ENCODE measurements at places on chromosomes 16 and 17.
A peak's percentile ranks its signal among the peaks of the same experiment; 100 is the strongest.

GRCh38 chr16:14354561-14355351, 275.3 kb downstream of the PARN start:
- peak; percentile 41 for DNase-seq

DNA sequence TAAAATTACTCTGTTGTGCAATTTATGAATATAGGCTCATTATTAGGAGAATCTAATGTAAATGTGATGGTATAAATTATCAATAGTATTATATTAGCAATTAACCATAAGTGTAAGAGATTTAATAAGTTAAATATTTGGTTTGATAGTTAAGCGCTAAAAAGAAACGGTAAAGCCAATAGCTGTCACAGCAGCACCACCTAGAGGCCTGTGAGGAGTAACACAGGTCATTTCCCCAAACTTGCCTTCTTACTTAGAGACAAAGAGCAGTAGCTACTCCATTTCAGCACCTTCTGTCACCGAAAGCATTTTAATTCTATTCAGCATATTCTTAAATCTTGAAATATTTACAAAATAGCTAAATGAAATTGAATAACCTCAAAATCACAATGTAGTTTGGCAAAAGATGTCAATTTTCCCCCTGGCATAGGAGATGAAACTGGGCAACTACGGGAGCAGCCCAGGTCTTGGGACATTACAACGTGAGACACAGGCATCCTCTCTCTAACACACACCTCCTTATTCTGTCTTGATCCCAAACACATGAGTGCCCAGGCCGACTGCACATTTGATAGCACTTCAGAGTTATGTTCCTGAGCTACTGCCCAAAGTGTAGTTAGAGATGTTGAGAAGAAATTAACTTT, 14.3 kb upstream of the DYNLRB2 start:
- DNase-seq = peak; percentile 61

- DNase-seq = no peak
These were observed 7.7 kb upstream of the DCTPP1 start for GRCh38 chr16:30437511-30438046.

DNA sequence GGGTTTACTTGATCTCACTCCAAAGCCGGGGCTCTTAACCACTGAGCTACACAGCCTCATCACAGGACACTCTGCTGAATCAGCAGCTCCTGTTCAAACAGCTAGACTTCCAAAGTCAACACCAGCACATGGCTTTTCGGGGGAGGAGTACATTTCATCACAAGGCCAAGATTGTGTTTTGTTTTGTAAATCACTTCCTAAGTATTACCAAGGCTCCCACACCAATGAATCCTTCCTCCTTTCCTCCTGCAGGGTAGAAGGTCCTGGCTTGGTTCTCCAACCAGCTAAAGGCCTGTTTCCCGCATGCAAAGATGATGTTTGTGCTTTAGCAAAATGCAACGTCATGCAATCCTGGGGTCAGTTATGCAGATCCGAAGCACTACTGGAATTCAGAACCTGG, 152.5 kb downstream of the XYLT1 start:
- no peak for DNase-seq

- no peak for DNase-seq
These were observed 16.4 kb downstream of the CDH5 start for GRCh38 chr16:66382966-66383299.

DNA sequence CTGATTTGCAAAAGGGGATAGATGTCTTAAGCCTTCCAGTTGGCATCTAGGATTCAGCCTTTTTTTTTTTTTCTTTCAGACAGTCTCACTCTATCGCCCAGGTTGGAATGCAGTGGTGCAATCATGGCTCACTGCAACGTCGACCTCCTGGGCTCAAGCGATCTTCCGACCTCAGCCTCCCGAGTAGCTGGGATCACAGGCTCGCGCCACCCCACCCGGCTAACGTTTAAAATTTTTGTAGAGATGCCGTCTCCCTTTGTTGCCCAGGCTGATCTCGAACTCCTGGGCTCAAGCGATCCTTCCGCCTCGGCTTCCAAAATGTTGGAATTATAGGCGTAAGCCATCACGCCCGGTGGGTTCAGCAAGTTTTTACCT, 571 bp upstream of the CCP110 start:
- DNase-seq = no peak

DNA sequence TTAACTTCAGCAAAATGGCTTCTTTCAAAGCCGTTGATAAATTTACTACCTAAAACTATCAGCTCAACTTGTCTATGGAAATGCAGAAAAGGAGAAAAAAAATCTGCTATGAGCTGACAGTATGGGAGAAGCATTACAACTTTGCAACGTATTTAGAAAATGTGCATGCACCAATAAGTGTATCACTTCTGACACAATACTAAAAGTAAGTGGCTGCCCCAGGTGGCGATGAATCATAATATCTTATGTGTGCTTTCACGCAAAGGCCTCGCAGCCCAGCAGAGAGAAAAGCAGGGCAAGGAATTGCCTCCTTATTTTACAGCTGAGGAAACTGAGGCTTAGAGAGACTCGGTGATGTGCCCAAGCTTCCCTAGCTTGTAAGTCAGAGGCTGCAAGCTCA, 101.8 kb downstream of the SALL1 start:
- no peak for DNase-seq

DNA sequence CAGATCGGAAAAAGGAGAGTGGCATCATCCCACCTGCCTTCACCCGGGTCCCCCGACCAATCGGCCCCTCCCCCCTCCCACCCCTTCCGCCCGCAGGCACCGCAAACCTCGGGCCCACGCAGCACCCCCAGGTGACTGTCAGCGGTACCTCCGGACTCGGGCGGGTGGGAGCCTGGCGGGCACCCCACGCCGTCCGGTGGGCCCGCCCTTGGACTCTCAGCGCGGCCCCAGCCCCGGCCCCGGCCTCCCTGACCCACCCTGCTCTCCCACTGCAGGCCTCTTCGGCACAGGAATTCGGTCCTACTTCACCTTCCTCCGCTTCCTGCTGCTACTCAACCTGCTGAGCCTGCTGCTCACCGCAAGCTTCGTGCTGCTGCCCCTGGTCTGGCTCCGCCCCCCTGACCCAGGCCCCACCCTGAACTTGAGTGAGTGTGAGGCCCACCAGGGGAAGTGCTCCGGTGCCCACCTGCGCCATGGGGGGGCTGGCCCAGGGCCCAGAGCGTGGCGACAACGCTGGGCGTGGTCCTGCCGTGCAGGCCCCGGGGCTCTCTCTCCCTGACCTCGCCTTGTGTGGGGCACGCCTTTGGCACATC, 1.6 kb downstream of the TMC8 start:
- peak; percentile 61 for DNase-seq

DNA sequence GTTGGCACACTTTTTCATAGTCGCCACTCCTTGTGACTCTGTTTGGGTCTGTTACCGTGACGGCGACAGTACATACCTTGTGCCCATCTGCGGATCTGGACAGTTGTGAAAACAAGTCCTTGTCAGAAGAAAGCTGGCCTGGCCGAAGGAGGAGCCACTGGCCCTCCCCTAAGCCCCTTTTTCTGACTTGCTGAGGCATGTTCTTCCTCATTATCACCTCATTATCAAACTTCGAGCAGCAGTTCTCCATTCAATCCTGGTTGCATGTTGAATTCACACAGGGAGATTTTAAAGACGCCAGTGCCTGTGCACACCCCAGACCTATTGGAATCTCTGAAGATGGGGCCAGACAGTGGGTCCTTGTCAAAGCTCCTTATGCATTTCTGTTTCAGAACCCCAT, 61.1 kb downstream of the CYLD start:
- DNase-seq = no peak

- no peak for DNase-seq
These were observed 240.0 kb downstream of the NTN1 start for GRCh38 chr17:9261081-9262012.

DNA sequence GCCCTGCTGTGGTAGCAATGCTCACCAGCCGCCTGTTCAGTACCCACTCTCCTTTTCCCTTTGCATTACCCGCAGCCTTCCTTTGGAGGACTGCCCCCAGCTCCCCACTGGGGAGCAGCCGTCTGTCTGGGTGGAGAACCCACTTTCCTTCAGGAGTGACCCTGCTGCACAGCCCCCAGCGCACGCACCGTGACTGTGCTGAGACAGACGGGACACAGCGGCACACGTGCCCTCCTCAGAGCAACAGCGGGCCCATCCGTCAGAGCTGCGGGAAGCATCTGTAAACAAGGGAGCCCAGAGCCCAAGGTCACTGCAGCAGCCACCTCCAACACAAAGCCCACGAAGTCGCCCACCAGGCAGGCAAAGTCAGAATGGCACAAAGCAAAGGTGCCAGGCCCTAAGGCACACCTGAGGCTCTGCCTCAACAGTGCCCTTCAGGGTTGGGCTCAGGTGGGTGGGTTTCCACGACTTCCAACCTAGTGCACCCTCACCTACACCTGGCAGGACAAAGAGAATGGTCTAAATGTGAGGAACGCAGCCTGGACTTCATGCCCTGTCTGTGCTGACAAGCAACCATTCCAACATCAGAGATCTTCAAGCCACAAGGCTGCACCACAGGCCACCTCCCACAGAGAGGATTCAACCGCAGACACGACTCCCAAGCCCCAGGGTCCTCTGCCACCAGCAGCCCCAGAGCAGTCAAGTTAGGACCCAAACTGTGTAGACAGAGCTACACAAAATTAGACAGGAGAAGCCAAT, 9.9 kb downstream of the AXIN1 start:
- DNase-seq = no peak

DNA sequence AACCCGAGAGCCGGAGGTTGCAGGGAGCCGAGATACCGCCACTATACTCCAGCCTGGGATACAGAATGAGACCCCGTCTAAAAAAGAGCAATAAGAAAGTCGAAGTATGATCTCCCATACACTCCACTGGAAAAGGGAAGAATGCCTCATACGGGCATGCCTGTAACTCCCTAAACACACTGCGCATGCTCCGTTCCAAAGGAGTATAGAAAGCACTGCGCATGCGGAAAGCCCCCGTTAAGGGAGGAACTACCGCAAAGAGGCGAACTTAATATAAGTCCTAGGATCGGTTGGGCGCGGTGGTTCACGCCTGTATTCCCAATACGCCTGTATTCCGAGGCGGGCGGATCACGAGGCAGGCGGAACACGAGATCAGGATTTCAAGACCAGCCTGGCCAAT, 313.1 kb upstream of the ERCC4 start:
- DNase-seq = no peak

DNA sequence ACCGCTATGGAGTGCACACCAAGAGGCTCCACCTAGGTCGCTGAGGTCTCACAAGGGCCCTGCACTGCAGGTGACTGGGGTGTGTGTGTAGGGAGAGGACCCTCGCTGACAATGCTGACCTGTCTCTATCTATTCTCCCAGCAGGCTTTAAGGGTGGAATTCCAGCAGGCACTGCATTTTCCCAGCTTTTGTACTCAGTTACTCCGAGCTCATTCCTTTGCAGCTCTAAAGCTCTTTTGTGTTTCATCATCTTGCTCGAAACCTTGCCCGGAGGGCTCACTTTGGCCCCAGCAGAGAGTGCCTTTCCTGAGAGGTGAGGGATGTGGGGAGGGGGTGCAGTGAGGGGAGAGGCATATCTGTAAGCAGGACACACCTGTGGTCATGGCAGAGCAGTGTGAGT, 39.3 kb downstream of the SMPD3 start:
- no peak for DNase-seq

- DNase-seq = no peak
These were observed 120.0 kb downstream of the PHKB start for GRCh38 chr16:47581114-47581513.

DNA sequence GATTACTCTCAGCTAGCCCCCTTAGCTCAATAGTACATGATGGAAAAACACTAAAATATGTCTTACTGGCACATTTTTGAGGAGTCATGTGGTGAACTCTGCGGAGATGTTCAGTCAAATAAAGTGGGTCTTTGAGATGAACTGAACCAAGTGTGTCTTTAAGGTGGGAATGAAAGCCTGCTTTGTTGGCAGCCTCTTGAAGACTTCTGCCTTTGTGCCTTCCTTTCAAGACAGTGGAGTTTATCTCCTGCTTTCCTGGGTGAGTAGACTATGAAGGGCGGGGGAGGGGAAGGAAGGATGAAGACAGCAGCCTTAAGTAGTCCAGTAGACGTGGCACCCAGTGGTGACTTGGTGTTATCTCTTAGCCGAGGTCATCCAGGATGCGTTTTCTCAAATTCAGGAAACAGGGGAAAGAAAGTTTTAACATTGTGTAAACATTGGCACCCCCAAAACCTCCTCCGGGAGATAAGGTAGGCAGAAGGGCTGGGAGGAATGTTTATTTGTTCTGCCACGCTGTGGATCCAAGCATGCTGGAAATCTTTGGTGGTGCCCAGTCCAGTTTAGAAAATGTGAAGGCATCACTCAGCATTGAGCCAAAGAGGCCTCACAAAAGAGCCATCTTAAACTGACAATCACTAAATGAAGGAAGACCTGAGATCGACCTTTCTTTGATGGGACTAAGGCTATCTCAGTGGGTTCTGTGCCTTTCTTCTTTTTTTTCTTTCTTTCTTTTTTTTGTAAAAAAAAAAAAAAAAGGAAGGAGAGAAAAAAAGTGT, 220.6 kb downstream of the FTO start:
- no peak for DNase-seq

DNA sequence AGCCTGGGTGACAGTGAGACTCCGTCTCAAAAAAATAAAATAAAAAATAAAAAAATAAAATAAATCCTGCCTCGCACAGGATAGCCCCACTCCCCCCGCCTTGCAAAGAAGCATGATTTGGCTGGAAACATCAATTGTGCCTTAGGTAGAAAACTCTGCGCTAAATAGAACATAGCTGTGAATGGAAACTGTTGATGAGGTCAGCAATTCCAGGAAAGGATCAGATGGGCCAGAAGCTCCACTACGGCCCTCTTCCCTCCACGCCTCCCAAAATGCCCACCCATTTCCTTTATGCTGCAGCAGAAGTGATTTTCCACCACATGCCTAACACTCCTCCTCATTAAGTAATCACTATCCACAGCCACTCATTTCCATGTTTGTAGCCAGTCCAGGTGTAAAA, 473.4 kb downstream of the XYLT1 start:
- DNase-seq = no peak

DNA sequence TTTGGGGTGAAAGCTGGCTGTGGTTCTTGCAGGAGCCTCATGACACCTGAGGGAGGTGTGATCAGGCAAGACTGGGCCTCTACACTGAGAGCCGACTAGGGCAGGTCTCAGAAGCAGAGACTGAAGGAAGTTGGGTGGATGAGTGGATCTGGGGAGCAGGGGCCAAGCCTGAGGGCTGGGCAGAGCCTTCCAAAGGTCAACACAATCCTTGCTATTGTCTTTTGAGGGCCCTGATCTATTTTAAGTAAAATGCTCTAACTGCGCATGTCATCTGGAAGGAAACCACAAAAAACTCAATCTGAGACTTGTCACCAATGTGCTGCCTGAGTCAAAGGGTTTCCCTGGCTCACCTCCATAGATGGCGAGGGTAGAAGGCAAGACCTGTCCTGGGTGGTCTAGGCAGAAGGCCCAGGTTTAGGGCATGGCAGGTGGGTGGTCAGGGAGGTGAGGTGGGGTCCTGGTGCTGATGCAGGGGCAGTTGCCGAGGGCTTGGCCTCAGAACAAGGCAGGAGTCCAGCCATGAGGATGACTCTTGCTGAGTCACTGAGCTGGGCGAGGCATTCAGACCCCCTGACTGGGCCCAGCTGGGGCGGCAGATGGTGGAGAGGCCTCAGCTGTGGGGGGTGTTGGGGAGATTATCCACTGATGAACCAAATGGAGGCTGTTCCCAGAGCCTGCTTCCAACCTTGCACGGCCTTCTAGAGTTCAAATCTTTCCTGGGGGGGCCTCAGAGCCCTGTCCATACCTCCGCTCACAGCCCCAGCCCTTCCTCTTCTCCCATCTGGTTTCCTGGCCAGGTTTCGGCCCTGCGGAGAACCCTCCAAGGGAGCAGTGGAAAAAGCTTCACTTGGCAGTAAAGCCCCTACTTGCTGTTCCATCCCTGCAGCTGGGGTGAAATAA, 5.1 kb downstream of the MVP start:
- no peak for DNase-seq
